ENCODE measurements at places on chromosomes 5 and 9. TPM values are rescaled to one million over a fixed set of nuclear protein-coding genes. Genes with fewer than 3 reads are reported as not detected.

GRCh38 chr9:107633406-107633805, 143.8 kb upstream of the KLF4 start:
- DNase-seq, result no peak

GRCh38 chr9:137453643-137454081, 5.5 kb downstream of the NSMF start:
- DNase-seq, result no peak

DNA sequence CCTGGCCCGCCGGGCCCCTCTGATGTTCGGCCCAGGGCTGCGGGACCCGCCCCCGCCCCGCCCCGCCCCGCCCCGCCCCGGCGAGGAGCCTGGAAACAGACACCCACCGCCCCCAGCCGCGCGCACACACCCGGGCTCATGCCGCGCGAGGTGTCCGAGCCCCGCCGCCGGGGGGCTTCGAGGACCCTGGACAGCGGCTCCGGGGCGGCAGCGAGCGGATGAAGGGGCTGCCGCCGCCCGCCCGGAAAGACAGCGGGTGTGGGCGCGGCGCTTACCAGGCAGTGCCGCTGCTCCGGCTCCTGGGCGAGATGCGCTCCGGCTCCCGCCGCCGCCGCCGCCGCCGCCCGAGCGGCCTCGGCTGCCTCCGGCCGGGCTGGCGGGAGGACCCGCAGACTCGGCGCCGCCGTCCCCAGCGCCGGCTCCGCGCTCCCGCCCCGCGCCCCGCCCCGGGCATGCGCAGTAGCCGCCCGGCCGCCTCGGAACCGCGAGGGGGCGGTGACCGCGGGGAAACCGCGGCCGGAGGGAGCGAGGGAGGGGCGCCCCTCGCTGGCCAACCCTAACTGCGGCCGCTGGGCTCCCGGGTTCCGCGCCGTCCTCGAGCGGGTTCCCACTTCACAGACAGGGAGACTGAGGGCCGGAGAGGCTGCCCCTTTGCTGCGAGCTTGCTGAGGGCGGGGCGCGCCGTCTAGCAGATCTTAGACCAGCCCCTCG, at the start of gene GPRIN1:
Gene GPRIN1, minus strand, starts transcription at position 433 of the 711 bp plus-strand sequence. CDS start 10,322 bp downstream, outside the sequence.
- DNase-seq, result peak; percentile 76

Gene ISCA1
- 20.9 TPM for total RNA-seq

Gene LVRN
- total RNA-seq, result not detected

Data from natural killer cell treated with Interleukin-12 subunit alpha and Interleukin-12 subunit beta and Interleukin-15 and Interleukin-18, amount 100 ng/mL, for 72 hours (primary cell).